ENCODE measurements at places on chromosomes 3 and 15.

DNA sequence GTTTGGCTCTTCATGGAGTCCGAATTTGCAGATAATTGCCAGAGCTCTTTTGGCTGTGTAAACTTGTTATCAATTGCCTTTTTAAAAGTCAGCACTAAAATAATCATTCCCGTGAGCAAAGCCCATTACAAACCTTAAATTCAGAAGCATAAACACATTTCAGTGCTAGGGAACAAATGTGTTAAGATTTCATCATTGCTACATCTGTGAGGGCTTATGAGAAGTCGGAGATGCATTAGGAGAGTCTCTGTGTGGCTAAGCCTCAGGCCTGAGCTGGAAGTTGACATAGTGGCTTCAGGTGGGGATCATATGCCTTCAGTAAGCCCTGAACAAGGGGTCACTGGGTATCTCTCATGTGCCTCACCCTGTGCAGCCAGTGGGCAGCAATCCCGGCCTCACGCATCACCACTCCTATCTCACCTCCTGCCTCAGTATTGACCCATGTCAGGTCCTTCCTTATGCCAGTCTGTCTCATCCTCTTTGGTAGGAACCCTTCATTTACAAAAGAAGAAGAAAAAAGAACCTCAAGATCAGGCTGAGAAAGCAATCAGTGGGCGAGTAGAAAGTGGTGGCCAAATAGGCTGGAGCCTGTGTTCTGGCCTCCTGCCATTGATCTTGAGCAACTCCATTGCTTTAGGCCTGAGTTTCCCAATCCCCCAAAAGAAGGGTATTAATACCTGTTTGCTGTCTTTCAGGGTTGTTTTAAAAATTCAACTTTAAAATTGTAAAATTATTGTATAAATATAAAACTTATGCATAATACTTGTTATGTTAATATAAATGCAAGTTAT is 233.5 kb downstream of the IL20RB start:
- no peak for DNase-seq

DNA sequence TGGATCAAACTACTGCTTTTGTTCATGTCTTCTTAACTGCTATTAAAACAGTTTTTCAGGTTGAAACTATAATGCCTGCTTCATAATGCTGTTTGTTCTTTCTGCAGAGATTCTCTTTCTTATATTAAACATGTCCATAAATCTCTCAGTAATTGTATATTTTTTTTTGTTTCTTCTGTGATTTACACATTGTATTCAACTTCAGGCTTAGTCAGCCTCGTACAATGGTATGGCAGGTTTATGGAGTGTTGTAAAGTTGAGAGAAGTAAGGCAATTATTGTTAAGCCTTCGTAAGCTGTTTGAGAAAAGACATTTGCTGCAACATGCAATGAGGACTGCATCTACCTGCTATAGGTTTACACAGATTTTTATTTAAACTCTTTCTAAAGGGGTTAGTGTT is 977.1 kb downstream of the DIPK2A start:
- DNase-seq: no peak

DNA sequence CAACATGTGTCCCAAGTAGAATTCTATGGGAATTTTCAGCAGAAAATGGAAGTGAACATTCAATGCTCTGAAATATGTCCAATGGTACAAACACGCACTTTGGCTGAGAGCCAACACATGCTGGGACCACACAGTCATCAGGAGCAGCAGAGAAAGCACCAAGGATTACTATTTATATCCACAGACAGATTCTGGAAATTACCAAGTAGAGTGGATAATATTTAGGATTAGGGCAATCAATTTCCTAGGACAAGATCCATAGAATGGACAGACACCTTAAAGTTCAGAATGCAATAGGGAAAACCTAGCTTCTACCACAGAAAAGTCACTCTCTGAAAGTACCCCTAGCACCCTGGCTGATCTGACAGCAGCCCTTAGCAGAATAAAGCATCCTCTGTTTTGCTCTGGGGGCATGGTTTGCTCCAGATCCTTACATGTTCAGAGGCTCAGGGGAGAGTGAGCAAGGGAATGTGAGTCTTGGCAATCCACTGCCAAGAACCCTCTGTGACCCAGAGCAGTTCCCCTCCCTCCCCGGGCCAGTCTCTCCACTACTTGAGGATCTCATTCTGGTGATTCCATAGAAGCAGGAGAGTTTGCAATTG is 206.0 kb upstream of the WNT5A start:
- DNase-seq: no peak

DNA sequence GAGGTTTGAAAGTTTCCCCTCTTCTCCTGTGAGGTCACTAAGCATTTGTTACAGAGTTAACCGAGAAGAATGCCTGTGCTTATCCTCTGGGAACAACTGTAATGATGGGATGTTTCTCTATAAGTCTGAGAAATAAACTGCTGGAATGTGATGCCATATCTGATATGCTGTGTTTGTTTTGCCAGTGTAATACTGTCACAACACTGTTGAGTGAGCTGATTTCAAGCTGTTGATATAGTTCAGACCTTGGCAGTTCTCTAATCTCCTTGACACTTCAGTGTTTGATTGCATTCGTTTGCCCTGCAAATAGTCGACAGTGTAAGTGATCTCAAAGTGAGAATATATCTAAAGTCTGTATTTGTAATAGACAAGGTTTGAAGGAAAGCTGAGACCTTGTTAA is 73.3 kb downstream of the PTPRG start:
- DNase-seq: no peak

GRCh38 chr3:23430781-23431398 is 227.8 kb downstream of the UBE2E2 start:
- DNase-seq: no peak

DNA sequence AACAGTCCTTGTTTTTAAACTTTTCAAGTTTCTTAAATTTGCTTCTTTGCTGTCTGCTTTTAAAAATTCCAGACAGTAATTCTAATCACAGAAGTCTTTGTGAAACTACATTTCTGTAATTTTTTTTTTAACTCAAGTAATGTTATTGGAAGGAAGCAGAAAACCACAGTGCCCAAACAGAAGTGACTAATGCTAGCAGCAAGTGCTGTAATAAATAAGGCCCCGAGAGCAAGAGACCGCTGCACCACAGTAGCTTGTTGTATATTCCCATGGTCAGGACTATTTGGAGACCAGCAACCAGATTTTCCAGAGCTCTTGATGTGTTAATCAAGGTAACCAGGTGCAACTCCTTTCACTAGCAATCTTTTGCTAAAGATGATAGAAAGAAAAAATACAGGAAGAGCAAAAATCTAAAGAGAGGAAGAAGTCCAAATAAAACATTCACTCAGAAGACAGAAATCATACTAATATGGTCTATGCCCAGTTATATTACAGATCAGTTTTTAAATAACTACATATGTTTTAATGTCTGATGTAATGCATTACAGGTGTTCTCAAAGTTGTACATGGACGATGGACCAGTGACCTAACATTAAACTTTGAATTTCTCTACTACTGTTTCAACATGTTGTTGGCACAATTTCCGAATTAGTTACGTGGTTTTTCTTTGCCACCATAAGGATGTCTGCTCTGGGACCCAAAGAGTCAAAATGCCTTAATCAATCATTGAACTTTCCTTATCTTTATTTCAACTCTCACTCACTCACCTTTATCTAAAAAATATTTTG is 36.4 kb downstream of the WWTR1 start:
- DNase-seq: no peak

DNA sequence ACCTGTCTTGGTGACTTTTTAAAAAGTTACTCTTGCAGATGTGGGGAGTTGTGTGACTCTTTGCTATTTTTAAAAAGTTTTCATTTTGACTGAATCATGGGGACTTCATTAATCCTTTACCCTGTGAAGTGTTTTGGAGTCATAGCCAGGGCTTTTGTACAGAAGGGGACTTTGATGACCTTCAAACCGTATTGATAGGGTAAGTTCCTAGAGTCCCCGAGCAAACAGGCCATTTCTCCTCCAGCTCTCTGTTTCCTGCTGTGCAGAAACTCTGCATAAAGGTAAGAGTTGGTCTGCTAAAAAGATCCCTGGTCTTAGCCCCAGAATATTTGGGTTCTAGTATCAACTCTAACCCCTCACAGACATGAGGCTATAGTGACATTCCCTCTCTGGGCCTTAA is 170.8 kb upstream of the BCL6 start:
- no peak for DNase-seq

DNA sequence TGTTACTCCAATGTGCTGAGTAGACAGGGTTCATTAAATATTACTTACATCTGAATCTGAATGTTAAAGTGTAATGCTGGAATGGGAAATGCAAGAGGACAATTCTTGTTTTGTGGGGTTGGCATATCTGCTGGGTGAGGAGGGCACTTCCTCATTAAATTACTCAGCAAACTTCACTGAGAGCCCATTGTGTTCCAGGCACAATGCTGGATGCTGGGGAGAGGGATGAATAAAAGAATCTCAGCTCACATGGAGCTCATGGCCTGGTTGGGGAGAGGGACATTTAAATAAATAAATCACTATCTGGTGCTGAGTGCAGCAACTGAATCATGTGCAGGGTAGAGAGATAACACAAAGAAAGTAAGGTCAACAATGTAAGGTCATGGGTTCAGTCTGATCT is 199.2 kb upstream of the CFAP20DC start:
- DNase-seq: no peak

DNA sequence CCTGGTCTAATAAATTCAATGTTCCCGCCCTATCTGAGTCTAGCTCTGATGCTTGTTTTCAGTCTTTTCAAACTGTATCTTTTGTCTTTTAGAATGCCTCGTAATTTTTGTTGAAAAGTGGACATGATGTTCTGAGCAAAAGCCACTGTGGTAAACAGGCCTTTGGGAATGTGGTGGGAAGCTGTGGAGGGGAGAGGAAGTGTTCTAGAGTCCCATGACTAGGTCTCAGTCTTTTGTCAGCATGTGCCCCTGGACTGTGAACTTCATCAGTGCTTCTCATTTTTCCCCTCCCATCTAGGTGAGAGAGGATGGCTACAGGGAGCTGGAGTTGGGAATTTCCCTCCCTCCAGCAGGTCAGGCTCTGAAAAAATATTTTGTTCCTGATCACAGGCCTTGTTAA is 33.7 kb downstream of the SUSD5 start:
- DNase-seq: no peak
